ENCODE measurements at places on chromosomes 6 and 20. TPM values are rescaled to one million over a fixed set of nuclear protein-coding genes. Genes with fewer than 3 reads are reported as not detected.

Gene KIF25
- not detected for total RNA-seq

Gene CBLN4
- total RNA-seq: not detected

Gene PRKN
- total RNA-seq: 2.6 TPM

Gene MCHR2
- not detected for total RNA-seq

Gene RUNX2
- 1.1 TPM for total RNA-seq

Gene TUBB1
- not detected for total RNA-seq

Gene SLC25A27
- 10.7 TPM for total RNA-seq

Gene FOXP4
- total RNA-seq: 32.3 TPM

Gene TRAPPC3L
- total RNA-seq: not detected

Gene FILIP1
- total RNA-seq: 0.05 TPM

Gene C6orf89
- 32.9 TPM for total RNA-seq

Gene CHD6
- total RNA-seq: 26.6 TPM

Gene SYCP2L
- total RNA-seq: 4.9 TPM

Gene CRISP2
- total RNA-seq: not detected

Gene CGA
- not detected for total RNA-seq

Gene HLA-DMB
- total RNA-seq: 3.3 TPM

Gene TRIM40
- not detected for total RNA-seq

Gene PRDM13
- not detected for total RNA-seq

Gene GSTA1
- total RNA-seq: 0.57 TPM

Gene CUL7
- 34.1 TPM for total RNA-seq

Gene MAFB
- 0.22 TPM for total RNA-seq

Gene IL17A
- total RNA-seq: not detected

Gene XKR7
- not detected for total RNA-seq

Gene GLP1R
- total RNA-seq: not detected

Gene C6orf141
- total RNA-seq: 31.6 TPM

Gene PRR18
- not detected for total RNA-seq

Gene ADTRP
- 0.86 TPM for total RNA-seq

Gene PPDPF
- total RNA-seq: 346 TPM

Gene TUBB2B
- 0.86 TPM for total RNA-seq

Measured in HCT116 (cell line).